HTR-8/SVneo (cell line): ENCODE measurements at places on chromosomes 2 and 18.

- no peak for DNase-seq
These were observed 137.1 kb upstream of the RMP24 start for GRCh38 chr18:35835366-35835765.

DNA sequence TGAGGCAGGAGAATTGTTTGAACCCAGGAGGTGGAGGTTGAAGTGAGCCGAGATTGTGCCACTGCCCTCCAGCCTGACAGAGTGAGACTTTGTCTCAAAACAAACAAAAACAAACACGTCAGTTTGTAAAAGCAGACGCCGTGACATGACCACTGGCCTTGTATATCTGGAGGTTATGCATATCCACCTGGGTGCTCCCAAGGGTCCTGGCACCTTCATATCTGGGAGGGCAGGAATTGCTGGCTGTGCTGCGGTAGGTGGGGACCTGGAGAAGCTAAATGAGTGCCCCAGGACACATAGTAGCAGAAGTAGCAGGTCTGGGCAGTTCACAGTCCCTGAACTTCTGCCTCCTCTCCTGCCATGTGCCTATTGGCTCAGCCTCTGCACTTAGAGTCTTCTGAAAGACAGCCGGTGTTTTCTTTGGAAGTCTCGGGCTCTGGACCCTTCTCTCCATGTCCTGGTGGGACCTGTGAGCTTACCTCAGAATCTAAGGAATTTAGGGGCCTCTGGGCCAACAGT lies 30.9 kb upstream of the IL1R2 start:
- no peak for DNase-seq

DNA sequence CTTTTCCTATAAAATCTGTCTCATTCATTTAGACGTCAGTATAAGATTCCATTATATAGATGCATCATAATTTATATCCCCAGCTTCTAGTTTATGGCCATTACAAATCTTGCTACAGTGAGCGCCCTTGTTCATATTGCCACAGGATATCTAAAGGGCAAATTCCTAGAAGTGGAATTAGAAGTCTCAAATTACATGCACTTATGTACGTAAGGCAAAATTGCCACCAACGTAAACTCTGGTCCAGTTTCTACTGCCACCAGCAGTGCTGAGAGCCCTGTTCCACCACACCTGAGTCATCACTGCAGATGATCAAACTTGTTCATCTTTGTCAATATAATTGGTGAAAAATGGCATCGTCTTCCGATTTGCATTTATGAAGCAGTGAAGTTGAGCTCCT lies 90.9 kb upstream of the ID2 start:
- DNase-seq = no peak

DNA sequence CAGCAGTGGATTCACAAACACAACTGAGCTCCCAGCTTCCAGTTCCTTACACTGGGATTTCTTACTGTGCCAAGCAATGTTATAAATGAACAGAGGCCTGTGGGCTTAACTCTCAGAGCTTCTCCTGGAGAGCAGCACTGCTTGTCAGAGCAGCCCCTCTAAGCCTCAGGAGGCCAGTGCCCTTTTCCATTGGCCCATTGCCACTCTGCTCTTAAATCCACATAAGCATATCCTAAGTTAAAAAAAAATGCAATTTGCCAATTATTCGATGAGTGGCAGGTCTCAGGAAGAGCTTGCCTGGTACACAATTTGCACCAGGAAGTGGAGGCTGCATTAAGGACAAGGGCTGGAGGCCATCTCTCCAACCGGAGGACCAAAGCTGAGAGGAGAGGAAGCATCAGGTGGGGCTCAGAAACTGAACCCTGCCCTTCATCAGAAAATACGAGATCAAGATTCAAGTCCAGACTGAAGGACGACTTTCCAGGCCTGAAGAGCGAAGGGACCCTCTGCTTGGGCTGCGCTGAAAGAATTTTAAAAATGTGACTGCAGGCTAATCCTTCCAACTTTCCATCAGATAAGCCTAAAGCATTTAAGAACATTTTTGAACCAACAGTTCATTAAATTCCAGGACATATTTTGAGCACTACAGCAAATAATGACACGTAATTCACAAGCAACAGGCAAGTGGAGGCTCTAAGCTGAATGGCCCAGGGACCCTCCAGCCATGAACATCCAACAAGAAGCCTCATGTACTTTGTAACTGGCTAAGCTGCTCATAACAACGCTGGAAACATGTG lies 28.4 kb upstream of the PXDN start:
- no peak for DNase-seq

DNA sequence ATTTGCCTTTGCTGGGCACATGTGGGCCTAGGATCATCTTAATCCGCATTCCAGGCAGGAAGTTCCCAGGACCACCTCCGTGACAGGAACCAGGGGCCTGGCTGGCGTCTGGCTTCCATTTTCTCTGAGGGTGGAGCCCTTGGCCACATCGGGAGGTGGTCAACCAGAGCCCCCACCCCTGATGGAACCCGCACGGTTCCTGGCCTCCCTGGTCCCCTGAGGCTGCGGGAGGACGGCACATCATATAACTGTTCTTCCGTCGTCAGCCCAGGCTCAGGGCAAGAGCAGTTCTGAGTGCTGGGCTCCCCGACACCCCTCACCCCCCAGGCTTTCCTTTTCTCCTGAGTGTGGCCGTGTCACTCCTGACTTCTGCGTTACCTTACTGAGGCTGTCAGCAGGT lies 13.5 kb downstream of the ESPNL start:
- DNase-seq = no peak

GRCh38 chr2:176769499-176770370 lies 442.9 kb upstream of the HNRNPA3 start:
- no peak for DNase-seq

GRCh38 chr2:53131416-53131815 lies 636.2 kb upstream of the CHAC2 start:
- peak; percentile 32 for DNase-seq

DNA sequence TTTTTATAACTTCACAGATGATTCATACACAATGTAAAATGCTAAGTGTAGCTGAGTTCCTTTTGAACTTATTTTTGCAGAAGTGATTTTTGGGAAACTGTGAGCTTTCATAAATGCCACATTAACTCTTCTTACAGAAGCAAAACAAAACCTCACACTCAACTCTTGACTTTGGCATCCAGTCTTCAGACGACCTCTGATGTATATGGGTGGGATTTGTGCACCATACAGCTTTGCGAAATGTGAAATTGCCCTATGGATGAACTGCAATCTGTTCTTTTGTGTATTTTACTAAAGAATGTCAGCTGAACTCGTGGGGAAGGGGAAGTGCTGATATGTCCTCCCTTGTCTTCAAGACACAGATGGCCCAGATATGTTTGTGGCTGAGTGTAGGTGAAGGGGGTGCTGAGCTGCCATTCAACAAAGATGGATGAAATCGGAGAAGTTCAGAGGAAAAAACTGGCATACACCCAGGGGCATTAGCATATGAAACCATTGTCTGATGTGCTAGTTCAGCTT lies 218.3 kb downstream of the PTGR3 start:
- no peak for DNase-seq

DNA sequence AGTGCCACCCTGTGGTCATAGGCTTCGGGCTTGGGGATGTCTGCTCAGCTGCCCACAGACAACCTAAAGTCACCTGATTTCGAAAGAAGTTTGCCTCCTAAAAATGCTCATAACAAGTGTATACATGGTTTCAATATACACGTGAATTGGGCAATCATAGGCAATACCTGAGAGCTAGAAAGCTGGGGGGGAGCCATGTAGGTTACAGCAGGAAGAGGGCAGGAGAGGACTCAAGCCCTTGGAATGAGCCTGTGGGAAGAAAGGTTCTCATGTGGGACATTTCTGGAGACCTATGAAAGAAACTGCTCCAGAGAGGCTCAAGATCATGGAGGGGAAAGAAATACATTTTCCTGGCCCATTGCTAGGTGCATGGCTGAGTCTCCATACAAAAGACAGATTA lies 109.7 kb downstream of the ACOXL start:
- no peak for DNase-seq

- DNase-seq = no peak
These were observed 2.9 kb upstream of the EN1 start for GRCh38 chr2:118850168-118850900.

DNA sequence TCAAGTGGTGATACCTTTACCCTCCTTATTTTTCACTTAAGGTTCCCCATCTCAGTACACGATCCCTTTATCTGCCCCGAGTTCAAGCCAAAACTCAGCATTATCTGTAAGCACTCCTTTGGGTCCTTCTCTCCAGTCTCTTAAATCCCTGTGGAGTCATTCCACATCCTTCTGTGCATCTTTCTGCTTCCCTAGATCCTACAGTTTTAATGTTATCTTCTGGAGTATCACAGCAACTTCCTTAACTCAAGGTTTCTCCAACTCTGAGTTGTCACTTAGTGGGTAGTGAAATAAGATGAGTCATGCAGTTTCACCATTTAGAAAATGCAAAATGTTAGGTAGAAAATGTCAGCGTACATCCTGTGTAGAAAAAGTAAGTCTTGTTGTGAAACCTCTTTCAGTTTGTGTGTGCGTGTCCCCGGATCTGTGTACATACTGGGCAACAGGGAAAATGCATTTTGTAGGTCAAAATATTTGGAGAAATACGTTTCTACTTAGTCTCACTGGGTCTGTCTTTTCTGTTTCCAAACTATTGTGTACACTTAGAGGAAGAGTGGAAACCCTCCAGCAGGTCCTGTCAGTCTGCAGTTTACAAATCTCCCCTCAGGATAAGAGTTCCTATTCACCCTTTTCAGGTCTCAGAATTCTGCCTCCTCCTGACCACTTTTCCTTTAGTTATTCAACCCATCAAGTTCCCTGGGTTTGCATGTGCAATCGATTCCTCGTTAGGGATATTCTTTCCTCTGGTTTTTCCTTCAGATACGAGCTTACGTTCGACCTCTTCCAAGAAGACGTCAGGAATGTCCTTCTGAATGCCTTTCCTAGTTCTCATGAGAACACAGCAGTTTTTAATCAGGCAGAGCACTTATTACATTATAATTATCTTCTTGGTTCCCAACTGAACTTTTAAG lies 154.8 kb downstream of the TGIF1 start:
- no peak for DNase-seq

GRCh38 chr2:133292259-133292658 lies 276.0 kb downstream of the NCKAP5 start:
- DNase-seq = no peak

DNA sequence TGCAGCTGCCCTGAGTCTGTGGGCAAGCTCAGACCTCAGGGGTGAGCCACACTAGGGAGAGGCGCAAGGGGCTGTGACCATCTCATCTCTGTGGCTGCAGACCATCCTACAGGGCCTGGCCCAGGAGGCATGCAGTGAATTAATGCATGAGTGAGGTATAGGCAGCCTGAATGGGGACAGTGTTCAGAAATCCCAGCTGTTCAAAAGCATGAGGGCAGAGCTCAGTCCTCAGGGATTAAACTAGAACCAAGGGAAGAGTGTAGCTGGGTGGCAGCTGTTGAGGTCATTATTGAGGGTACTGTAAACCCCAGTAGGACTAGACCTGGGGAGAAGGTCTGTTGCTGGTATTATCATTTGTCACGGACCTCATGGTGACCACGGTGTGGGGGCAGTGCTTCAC lies 17.0 kb downstream of the TMEM177 start:
- DNase-seq = no peak

GRCh38 chr2:104597942-104598341 lies 256.0 kb upstream of the POU3F3 start:
- no peak for DNase-seq

DNA sequence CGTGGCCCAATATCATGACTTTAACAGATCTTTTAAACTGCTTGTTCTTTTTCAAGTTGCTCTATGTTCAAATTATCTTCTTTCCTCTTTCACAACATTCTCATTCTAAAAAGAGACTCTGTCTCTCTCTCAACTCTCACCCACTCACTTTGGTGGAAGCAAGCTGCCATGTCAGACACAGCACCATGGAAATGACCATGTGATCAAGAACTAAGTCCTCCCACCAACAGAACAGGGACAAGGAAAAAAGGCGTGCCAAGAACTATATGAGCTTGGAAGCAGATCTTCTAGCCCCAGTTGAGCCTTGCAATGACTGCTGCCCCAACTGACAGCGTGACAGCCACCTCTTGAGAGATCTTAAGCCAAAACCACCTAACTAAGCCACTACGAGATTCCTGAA lies 23.9 kb downstream of the BAZ2B start:
- DNase-seq = no peak

- DNase-seq = no peak
These were observed 71.0 kb upstream of the RFX8 start for GRCh38 chr2:101545950-101546349.

- no peak for DNase-seq
These were observed 36.5 kb downstream of the HADHB start for GRCh38 chr2:26281226-26281625.

DNA sequence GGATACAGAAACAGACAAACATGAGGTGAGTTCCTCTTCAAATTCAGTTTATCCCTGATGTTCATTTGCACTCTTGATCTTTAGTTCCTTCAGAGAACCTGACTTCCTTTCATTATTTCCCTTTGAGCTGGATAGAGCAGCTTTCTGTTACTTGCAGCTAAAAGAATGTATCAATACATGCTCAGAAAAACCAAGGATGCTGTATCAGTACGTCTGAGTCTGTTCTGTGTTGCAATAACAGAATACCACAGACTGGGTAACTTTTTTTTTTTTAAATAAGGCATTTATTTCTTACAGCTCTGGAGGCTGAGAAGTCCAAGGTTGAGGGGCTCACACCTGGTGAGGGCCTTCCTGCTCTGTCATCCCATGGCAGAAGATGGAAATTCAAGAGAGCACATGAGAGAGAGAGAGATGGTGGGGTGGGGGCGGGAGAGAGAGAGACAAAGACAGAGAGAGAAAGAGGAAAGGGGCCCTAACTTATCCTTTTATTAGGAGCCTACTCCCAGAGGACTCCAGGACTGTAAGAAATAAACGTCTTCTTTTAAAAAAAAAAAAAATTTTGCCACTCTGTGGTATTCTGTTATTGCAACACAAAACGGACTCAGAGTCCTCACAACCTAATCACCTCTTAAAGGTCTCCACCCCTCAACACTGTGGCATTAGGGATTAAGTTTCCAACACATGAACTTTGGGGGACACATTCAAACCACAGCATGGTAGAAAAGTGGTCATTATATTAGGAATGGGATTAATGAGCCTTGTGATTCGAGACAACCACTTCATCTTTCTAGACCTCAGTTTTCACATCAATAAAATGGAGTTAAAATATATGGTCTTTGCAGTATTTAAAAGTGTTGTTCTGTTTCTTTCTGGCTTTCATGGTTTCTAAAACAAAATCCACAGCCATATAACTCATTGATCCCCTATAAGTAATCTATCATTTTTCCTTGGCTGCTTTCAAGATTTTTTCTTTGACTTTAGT lies 18.4 kb upstream of the SELENOI start:
- DNase-seq = no peak

DNA sequence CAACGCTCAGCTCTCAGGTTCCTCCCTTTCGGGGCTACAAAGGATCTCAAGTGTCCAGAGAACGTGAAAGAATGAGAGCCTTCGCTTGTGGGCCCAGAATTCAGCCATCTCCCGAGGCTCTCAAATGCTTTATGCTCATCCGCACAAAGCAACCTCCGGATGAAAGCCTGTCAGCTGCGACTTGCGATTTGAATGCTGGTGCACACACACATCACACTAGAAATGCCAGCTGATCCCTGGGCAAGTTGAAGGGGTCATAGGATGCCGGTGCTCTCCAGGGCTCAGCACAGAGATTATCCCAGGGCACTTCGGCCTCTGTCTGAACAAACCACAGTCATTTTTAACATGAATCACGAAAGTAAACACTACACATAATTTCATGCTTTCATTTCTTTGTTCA lies 141.8 kb upstream of the MYT1L start:
- no peak for DNase-seq
